ENCODE measurements at places on chromosomes 1 and 21.

GRCh38 chr1:203089001-203089650 is 3.3 kb upstream of the MYOG start:
- DNase-seq = no peak

DNA sequence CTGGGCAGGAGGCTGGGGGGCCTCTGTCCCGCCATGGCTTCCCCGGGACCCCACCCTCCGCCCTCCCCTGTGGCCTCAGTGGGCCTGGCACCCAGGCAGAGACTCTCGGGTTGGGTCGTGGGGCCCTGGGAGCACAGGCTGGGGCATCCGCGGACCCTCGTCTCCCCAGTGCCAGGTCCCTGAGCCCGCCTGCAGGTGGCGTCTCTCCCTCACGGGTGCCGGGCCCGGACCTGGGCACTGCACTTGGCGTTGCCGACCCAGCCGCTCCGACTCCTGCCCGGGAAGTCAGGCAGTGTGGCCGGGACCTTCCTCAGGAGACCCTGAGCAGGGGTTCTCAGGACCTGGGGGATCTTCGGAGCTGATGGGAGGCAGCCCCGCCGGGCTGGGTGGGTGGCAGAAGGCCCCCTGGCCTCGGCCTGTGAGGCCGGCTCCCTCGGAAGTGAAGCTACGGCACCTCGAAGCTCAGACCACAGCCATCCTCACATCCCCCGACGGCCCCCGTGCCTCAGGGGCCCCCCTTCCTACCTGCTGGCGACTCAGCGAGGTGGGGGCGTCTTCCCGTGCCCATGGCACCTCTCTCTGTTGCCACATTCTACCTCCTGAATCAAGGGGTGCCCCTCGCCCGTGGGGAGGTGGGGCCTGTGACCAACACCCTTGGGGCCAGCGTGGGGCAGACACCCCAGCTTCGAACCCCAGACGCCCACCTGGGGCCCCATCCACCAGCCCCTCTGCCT is 6.4 kb upstream of the C1orf159 start:
- DNase-seq = peak; percentile 75

GRCh38 chr1:59967141-59967697 is 40.6 kb upstream of the CYP2J2 start:
- no peak for DNase-seq

GRCh38 chr1:230145505-230145899 is 78.5 kb downstream of the GALNT2 start:
- DNase-seq = no peak

- no peak for DNase-seq
Measured at GRCh38 chr21:46368533-46369285, 44.8 kb downstream of the PCNT start.

DNA sequence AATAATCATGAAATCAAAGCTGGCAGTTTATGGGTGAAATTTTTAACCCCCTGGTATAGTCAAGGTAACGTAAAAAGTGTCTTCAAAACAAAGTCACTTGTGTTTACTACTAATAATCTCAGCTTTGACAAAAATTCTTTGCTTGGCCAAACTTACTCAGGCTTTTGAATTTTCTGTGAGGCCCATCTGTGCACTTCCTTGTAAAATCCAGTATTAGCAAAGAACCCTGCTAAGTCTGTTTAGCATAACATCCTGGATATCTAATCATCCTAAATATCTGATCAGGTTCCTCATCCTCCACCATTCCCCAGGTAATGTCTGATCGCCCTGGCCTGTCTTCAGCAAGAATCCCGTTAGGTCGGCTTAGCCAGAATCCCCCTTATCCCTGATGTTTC is 3.0 kb downstream of the LYST start:
- DNase-seq = no peak

DNA sequence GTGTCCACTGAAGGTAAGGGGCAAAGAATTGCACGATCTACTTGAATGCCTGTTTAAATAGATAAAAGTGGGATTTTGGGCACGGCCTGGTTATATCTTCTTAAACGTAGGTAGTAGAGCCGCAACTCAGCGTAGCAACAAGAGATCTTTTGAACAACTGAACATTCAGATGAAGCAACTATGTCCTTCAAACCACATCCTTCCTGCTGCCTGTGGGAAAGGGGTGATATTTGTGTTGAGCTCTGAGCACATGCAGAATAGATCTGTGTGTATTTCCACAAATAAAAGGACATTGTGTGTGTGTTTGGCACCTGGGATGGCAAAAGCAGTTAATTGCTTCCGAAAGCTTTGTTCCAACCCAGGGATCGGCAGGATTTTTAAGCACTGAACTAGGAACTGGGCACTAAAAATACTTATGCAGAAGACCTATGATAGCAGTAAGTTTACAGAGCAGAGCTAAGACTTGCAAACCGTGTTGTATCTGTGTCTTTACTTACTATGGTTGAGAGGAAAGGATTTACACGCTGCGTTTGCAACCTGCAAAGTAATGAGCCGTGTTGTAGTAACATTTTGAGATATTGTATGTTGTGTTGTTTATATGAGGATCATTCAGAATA is 333.4 kb downstream of the CHRM3 start:
- DNase-seq = peak; percentile 14

DNA sequence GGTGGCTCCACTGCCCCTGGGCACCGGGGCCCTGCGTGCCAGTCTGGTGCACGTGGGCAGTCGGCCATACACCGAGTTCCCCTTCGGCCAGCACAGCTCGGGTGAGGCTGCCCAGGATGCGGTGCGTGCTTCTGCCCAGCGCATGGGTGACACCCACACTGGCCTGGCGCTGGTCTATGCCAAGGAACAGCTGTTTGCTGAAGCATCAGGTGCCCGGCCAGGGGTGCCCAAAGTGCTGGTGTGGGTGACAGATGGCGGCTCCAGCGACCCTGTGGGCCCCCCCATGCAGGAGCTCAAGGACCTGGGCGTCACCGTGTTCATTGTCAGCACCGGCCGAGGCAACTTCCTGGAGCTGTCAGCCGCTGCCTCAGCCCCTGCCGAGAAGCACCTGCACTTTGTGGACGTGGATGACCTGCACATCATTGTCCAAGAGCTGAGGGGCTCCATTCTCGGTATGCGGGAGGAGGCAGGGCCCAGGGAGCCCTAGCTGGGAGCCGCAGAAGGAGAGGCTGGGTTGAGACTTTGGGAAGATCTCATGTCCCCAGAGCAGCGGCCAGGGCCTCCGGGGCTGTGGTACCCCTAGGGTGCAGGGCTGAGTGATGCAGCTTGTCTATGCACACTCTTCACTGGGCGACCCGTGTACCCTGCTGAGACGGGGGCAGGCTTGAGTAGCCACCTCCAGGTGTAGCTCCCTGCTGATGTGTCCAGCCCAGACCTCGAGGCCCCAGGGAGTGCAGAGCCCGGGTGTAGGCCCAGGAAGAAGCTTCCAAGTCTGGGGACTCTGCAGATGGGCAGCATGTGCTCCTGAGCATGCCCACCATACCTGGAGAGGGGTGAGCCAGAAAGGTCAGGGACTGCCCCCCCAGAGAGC is 1.8 kb downstream of the VWA1 start:
- no peak for DNase-seq

GRCh38 chr1:94319319-94320102 is 82.1 kb upstream of the ARHGAP29 start:
- DNase-seq = no peak

DNA sequence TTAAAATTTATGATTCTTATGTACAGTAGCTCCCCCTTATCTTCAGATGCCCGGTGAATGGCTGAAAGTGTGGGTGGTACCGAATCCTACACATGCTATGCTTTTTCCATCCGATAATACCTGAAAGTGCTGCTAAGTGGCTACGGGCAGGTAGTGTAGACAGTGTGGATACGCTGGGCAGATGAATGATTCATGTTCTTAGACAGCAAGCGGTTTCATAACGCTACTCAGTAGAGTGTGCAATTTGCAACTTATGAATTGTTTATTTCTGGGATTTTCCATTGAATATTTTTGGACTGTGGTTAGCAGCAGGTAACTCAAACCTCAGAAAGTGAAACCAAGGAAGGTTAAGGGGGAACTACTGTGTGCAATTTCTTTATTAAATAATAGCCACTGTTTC is 7.5 kb downstream of the PCP4 start:
- DNase-seq = no peak

DNA sequence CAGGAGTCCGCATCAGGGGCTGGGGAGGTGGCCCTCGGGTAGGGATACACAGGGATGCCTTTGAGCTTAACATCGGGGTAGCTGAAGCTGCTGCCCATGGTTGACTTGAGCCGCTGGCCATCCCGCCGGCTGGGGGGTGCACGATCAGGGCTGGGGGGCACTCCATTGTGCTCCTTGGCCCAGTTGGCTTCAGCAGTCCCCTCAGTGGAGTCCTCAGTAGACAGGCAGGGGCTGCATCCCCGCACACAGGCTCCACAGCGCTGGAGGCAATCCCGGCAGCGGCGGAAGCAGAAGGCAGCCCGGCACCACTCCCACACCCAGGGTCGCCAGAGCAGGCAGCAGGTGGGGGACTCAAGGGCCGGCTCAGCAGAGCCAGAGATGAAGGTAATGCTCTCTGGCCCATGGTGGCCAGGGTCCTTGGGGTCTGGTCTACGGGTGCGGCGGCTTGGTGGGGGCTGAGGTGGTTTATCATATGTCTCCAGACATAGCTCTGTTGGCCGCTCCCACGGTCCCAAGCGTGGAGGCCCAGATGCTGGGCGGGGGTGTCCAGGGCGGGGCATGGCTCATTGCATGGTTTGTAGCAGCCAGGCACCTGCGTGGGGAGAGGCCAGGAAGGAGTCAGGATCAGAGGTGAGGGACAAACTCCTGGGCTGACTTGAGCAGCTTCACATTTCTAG is 8.3 kb downstream of the KDF1 start:
- no peak for DNase-seq

GRCh38 chr1:21258331-21259134 is 31.7 kb downstream of the ECE1 start:
- DNase-seq = no peak

DNA sequence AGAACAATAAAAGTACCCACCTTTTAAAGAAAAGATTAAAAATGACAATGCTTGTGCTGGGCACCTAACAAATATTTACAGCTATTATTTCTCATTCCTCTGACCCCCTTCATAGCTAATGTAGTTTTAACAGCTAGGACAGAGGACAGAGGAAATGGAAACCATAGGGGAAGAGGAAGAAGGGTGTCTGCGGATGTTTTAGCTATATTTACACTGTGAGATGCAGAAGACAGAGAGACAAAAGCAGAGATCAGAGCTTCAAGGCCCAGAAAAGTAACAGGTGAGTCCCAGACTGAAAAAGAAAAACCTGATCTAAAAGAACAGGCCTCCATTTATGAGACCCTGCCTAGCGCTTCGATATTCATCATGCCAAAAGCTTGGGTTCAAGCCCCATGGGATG is 72.0 kb downstream of the ZNF281 start:
- DNase-seq = no peak

- no peak for DNase-seq
Measured at GRCh38 chr1:164635803-164636731, 77.1 kb downstream of the PBX1 start.

GRCh38 chr1:18646786-18647410 is 16.3 kb downstream of the PAX7 start:
- no peak for DNase-seq

GRCh38 chr1:43979528-43980254 is 681 bp downstream of the B4GALT2 start:
- DNase-seq = no peak

- DNase-seq = no peak
Measured at GRCh38 chr1:36872126-36872754, 162.1 kb downstream of the GRIK3 start.

DNA sequence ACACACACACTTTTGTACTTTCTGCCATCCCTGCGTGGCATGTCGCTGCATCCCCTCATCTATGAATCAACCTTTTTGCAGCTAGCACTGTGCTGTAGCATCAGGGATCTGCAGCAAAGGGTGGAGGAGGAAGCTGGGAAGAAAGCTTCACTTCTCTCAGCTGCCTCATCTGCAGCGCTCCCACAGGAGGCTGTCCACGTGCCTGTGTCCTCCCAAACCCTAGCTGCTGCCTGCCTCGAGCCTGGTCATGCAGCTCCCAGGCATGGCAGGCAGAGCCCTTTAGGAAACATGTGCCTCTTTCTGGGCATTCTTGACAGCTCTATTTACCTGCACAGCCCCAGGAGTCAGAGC is 262.1 kb upstream of the SGIP1 start:
- DNase-seq = no peak

GRCh38 chr1:186781730-186782129 is 47.0 kb upstream of the PLA2G4A start:
- DNase-seq = no peak

DNA sequence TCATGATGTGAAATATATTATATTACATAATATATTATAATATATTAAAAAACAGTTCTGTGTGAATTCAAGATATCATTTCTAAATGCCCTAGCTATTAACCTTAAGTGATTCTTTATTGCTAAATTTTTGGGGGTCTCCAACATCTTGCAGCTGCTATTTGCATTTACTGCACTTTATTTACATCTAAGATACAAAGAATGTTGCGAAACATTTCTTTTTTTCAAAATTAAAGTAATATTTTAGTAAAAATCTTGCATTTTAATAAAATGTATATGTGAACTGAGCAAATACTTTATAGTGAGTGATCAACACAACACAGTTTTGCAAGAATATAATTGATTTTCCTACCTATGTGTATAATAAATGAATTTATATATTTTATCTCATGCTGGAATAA is 181.1 kb downstream of the LRRC40 start:
- DNase-seq = no peak

GRCh38 chr1:65526049-65526556 is 105.6 kb downstream of the LEPR start:
- no peak for DNase-seq

GRCh38 chr21:25323356-25323949 is 283.8 kb downstream of the MRPL39 start:
- no peak for DNase-seq

DNA sequence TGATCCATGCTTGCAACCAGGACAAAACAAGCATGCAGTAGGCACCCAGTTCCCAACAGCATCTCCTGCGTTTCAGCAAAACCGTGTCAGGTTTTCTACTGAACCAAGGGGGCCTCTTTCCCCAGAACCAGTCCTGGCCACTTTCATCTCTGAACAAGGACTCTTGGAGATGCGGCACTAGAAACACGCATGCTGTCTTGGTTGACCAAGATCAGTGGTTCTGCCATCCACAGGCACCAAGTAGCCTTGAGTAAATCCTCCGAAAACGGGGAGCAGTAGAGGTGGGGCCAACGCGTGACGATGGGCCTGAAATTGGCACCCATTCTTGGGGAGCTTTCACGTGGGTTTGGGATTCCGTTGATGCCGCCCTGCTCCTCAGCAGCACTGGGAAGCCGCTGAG is 62.5 kb upstream of the AJAP1 start:
- DNase-seq = no peak

DNA sequence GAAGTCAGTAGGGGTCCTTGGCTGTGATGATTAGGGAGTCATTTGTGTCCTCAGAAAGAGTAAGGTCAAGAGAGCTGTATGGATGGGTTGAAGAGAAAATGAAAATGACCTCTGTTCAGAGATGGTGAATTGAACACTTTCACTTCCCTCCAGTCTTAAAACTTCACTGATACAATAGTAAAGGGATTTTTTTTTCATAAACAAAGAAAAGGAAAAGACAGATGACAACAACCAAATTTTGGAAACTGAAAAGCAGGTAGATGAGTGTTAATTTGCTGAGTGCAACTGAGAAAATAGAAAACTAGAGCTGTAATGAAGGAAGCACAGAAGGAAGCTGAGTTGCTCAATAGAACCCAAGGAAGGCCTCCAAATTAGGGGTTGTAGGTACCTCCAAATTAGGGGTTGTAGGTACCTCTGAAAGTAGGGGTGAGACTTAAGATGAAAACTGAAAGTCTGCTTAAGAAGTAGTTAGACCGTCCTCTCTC is 14.8 kb upstream of the S1PR1 start:
- no peak for DNase-seq

GRCh38 chr21:42607102-42607501 is 46.3 kb upstream of the PDE9A start:
- DNase-seq = no peak

- DNase-seq = no peak
Measured at GRCh38 chr1:239184561-239185244, 201.7 kb upstream of the CHRM3 start.

Measured in activated CD4-positive, alpha-beta T cell treated with anti-CD3 and anti-CD28 coated beads for 1 hour (primary cell).